ENCODE measurements at places on chromosomes 2 and 18.

- DNase-seq = no peak
These were observed 2.4 kb downstream of the FBXO11 start for GRCh38 chr2:47903781-47904490.

DNA sequence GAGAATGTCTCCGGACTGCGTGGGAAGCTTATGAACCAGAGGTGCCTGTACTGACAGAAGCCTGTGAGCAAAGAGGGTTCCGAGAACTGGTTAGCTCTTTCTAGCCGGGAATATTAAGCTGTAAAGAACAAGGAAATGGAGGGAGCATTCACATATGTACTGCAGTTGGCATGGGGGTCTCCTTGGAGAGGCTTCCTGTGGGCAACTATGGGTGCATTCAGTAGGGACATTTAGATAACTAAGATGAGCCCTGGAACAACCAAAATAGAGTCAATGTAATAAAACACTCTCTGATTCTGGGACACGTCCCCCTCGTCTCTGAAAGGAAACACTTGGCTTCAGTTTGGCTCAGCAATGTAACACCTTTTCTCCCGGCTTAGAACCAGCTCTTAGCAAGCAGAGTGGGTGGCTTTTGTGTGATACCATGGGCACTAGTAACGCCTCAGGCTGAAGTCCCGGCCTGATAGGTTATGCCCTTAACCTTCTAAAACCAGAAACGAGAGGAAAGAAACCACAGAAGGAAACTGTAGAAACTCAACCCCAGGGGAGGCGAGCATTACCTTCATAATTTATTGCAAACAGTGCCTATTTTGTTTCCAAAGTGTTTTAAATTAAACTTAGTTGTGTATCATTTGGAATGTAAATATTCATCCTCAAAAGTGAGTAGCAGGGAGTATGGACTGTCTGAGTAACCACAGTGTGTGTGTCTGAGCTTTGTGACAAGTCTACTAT, 48.8 kb upstream of the LPIN2 start:
- no peak for DNase-seq

GRCh38 chr2:97714084-97714949, 941 bp downstream of the ZAP70 start:
- DNase-seq = no peak

DNA sequence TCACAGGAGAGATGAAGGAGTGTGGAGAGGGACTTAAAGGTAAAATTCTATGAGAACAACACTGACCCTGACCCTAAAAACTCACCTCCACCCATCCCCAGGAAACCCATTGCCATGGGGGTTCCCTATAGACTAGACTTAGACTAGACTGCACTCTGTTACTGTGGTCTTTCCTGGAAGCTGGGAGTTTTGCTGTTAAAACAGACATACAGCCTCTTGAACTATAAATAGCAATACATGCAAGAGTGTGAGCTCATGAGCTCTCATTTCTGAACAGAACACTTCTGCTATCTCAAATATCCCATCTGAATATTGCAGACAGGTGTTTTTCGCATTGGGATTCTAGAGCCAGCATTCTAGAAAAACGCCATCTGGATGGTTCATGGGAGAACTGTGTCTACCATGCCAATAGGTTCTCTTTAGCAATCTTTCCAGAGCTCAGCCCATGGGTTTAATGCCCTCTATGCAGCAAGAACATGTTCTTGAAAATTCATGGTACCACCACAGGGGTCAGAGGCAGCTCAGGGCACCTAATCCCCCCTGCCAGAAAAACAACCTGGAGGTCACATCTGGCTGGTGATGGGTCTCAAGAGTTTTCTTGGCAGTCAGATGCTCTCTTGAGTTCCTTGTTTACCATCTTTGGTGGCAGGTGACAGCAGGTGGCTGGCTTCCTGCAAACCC, 51.9 kb downstream of the SLC14A2 start:
- DNase-seq = no peak

Data from stimulated activated CD8-positive, alpha-beta memory T cell treated with anti-CD3 and anti-CD28 coated beads, Interleukin-4, amount 100 ng/mL, for 1 hour (primary cell).